ENCODE measurements at places on chromosomes 1 and 21.

- no peak for DNase-seq
These were observed 12.8 kb downstream of the RNF2 start for GRCh38 chr1:185058110-185058509.

DNA sequence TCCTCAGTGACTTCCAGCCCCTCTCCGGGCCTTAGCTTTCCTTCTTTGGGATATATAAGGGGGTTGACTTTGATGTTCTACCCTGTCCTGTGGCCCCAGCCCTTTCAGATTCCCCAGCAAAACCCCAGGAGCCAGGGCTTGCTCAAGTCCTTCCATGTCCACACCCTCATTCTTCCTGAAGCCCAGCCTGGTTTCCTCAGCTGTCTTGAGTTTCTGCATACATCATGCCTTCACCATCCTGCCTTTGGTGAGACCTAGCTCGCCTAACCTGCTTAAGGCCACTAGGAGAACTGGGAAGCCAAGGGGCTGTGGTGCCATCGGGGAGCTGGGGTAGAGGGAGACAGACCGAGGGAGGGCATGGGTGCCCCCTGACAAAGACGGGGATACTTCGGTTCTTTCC, 17.2 kb upstream of the PEF1 start:
- DNase-seq = peak; percentile 11

DNA sequence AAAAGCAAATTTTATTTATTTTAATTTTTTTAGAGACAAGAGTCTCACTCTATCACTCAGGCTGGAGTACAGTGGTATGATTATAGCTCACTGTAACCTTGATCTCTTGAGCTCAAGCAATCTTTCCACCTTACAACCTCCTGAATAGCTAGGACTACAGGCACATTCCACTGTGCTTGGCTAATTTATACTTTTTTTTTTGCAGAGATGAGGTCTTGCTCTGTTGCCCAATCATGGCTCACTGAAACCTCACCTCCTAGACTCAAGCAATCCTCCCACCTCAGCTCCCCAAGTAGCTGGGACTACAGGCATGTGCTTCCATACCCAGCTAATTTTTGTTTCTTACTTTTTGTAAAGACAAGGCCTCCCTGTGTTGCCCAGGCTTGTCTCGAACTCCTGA, 49.5 kb downstream of the DR1 start:
- DNase-seq = peak; percentile 65

- DNase-seq = peak; percentile 24
These were observed 453 bp downstream of the PABPC4 start for GRCh38 chr1:39576016-39576657.

- peak; percentile 71 for DNase-seq
These were observed 434.8 kb downstream of the CAMTA1 start for GRCh38 chr1:7220007-7220406.

GRCh38 chr1:56510642-56511021, 68.7 kb downstream of the PLPP3 start:
- DNase-seq = no peak

GRCh38 chr1:47713333-47713953, 275.6 kb downstream of the FOXD2 start:
- DNase-seq = no peak

DNA sequence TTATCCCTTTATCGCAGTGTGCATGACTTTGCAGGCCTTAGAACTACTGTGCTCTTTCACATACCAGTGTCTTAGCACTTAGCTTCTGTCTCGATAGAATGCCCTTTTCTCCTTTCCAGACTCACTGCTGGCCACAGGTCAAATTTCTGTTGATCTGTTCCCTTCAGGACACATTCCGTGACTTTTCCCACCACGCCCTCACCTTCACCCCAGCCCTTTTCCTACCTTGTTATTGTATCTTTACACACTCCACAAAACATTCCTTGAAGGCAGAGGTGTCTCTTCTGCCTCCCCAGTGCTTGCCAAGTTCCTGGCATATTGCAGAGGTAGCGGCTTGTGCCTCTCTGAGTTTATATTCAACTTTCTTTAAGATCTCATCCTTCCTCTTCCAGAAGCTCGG, 3.7 kb upstream of the IGSF9 start:
- DNase-seq = no peak

GRCh38 chr1:244241438-244241837, 190.4 kb downstream of the ZBTB18 start:
- DNase-seq = no peak

GRCh38 chr1:35691080-35691479, 27.6 kb downstream of the C1orf216 start:
- no peak for DNase-seq

GRCh38 chr1:225777058-225777582, 506 bp upstream of the SRP9 start:
- peak; percentile 21 for DNase-seq

- DNase-seq = no peak
These were observed 4.5 kb downstream of the C1orf232 start for GRCh38 chr1:26164036-26164860.

- peak; percentile 73 for DNase-seq
These were observed at the start of gene STPG1 for GRCh38 chr1:24413350-24414163. Gene STPG1, minus strand, starts transcription at chr1:24413782. Its CDS starts 12,394 bp downstream, at chr1:24401388.

DNA sequence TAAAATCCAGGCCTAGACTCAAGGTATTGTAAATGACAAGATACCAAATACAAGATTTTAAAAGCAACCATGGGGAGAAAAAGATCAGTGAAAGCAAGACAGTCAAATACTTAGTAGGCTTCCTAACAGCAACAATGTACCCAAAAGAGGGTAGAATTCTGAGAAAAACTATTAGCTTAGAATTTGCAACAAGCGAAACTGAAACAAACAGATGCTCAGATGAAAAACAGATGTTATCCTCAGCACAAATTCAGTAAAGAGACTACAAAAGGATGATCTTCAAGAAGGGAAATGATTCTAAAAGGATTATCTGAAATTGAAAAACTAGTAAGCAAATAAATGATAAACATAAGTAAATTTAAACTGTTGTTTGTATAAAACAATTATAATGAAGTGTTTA, 40.0 kb downstream of the PDC start:
- DNase-seq = peak; percentile 43

GRCh38 chr1:181801617-181802016, 259.9 kb downstream of the ZNF648 start:
- DNase-seq = no peak

- DNase-seq = no peak
These were observed 26.4 kb downstream of the KCNA10 start for GRCh38 chr1:110492573-110492972.

- DNase-seq = no peak
These were observed at the start of the genes SHE and TDRD10 for GRCh38 chr1:154502066-154502743. Gene SHE, minus strand, starts transcription at chr1:154502412. Its CDS starts 386 bp downstream, at chr1:154502026. Gene TDRD10, plus strand, starts transcription at chr1:154502219. Its CDS starts 4,685 bp downstream, at chr1:154506904.

DNA sequence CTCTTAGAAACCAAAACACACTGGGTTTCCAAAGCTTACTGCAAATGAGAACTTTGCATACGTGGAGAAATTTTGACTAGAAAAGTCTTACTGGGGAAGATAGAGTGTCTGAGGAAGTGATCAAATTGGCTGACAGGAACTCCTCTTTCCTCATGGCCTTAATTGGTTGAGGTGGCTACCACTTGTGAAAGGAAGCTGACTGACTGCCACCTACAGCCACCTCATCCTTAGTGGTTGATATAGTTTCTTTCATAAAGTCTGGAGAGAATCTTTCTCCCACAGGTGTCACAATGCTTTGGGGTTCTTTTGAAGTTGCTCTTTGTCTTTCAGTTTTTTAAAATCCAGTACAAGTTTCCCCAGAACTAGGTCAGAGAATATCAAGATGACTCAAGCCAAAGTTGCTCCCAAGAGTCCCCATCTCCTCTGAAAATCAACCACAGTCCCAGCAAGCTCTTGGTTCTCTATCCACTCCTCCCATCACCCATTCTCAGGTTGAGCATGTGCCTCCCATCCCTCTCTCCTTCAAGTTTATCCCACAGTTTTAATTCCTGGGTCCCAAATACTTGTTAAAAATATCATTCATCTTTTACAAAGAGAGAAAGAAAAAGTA, 43.3 kb downstream of the GPR88 start:
- DNase-seq = no peak

DNA sequence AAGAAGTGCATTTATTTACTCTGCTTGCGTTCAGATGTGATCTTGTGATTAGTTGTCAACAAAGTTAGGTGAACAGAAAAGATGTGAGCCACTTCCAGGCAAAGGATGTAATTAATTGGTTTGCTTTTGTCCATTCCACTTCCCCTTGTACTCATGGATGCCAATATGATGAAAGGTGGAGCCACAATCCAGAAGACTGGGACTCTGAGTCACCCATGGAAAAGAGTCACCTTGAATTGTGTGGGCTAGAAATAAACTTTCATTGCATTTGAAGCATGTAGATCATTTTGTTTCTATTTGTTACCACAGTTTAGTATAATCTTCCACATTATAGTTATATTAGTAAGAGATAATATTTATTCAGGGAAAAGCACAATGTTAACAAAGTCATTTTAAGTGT, 684.2 kb downstream of the LTN1 start:
- peak; percentile 23 for DNase-seq

DNA sequence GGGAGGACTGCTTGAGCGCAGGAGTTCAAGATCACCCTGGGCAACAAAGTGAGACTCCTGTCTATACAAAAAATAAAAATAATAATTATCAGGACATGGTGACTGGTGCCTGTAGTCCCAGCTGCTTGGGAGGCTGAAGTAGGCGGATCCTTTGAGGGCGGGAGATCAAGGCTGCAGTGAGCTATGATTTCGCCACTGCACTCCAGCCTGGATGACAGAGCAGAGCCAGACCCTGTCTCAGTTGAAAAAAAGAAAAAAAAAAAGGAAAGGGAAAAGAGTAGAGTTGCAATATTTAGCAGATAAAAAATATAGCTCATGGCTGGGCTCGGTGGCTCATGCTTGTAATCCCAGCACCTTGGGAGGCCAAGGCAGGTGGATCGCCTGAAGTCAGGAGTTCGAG, 3.3 kb upstream of the S1PR1 start:
- DNase-seq = no peak

- DNase-seq = peak; percentile 21
These were observed 45.7 kb downstream of the CDCP2 start for GRCh38 chr1:54107131-54107530.

DNA sequence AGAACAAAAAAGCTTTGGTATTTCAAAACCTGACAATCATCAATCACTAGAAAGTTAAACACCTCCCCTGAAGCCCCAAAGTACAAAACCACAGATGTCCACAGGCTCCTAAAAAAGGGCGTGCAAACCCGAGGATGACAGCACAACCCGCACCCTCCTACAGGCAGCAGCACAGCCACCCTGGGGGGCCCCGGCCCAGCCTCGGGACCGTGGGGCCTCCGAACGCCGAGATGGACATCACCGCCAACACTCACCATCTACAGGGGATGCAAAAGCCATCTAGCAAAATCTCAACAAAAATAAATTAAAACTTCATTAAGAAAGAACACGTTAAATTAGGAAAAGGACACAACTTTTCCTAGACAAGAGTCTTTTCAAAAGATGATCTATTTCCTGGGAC, 6.6 kb downstream of the KIAA2013 start:
- no peak for DNase-seq

DNA sequence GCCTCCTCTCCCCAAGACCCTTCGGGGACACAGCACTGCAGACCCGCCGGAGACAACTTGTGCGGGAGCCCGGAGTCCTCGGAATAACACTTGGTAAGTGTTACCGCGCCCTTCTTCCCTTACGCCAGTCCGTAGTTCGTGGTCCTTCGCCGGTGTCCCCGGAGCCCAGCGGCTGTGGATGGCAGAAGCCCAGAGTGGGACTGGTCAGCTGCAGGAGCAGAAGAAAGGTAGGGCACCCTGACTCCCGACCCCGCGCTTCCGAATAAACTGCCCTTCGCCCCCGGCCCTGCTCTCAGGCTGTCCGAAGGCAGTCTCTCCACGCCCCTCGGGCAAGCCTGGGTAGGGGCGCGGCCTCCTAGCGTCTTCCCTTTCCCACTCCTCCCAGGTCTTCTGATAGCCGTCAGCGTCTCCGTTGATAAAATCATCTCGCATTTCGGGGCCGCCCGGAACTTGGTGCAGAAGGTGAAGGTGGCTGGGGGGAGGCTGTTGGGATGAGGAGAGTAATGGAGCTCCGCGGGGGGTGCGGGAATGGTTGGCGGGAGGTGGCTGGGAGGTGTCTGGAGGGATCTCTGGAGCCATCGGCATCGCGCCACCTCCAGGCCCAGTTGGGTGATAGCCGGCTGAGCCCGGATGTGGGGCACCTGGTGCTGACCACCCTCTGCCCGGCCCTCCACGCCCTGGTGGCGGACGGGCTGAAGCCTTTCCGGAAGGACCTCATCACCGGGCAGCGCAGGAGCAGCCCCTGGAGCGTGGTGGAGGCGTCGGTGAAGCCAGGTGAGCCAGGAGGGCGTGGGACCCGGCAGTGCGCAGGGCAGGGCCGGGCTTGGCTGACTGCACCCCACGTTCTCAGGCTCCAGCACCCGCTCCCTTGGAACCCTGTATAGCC, 4.3 kb downstream of the RUSC1 start:
- DNase-seq = peak; percentile 44

DNA sequence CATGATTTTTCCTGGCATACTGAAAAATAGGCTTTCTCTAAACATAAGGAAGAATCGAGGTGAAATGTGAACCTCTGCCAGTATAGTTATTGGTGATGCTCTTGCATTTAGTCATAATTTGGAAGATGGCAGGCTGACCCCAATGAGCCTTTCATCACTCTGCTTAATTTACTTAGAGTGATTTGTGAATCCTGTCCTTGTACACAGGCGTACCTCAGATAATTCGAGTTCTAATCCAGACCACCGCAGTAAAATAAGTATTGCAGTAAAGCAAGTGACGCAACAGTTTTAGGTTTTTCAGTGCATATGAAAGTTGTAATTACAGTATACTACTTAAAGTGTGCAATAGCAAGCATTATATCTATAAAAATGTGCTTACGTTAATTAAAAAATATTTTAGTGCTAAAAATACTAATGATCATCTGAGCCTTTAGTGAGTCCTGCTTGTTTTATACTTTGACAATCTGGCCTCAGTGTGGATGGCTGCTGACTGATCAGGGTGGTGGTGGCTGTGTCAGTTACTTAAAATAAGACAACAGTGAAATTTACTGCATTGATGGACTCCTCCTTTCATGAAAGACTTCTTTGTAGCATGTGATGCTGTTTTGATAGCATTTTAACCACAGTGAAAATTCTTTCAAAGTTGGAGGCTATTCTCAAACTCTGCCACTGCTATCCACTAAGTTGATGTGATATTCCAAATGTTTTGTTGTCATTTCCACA, 1.7 kb downstream of the PKNOX1 start:
- DNase-seq = no peak

GRCh38 chr1:59057211-59057694, 239.6 kb upstream of the FGGY start:
- peak; percentile 97 for DNase-seq

Measured in iris pigment epithelial cell (primary cell).